Esophagus squamous epithelium (tissue), 5 donors: ENCODE measurements at places on chromosomes 5 and 9.

DNA sequence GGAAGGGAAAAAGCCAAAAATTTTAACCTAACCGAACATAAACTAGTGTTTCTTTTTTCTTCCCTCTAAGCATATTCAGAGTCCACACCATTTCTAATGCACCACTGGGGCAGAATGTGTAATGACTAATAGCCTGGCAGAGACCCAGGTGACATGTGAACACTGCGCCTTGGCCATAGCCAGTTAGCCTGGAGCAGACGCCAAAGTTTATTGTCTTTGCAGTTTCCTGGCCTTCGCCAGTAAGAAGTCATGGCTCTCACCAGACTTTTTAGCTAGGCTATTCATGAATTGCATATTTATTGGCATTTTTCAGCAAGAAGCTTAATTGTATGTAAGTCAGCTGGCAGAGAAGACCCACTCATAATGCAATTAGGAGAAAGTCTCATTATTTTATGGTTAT is 182.8 kb upstream of the SLC27A6 start:
- DNase-seq: no peak

- DNase-seq: no peak
Measured at GRCh38 chr9:95463148-95464060, 53.4 kb downstream of the PTCH1 start.

- DNase-seq: no peak
Measured at GRCh38 chr9:95648225-95648624, 131.5 kb upstream of the PTCH1 start.

- DNase-seq: no peak
Measured at GRCh38 chr9:94042516-94043360, 41.5 kb upstream of the PTPDC1 start.
